ENCODE measurements at places on chromosomes 5 and 9.

DNA sequence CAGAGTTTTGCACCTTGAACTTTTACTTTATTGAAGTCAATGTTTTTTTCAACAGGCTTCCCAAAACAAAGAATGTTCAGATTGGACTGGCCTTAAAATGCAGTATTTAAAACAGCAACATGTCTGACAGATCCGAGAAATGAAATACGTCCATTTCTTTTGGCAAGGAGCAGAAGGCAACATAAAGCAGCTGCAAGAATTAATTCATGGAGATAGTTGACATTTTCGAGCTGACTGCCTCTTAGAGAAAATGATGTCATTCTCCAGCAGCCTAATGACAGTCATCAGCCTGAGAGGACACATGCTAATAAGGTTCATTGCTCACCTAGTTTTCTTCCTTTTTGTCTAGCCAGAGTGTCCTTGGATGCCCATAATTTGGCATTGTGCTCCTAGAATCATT lies 232.2 kb upstream of the SEMA6A start:
- DNase-seq: no peak

DNA sequence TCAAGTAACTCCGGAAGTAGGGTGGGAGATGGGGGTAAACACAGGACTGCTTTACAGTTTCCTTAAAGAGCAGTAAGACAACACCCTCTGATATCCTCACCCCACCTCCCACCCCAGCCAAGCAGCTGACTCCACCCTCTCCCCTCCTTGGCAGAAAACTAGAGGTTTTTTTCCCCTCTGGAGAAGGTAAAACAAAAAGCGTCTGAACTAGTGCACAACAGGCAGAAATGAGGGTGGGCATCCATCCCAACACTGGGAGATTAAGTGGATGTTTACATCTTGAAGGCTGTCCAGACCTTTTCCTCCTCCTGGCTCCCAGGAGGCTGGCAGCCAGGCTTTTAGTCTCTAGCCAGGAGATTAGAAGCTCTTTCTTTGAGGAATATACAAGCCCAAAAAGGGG lies 13.9 kb upstream of the CTNNAL1 start:
- DNase-seq: no peak

DNA sequence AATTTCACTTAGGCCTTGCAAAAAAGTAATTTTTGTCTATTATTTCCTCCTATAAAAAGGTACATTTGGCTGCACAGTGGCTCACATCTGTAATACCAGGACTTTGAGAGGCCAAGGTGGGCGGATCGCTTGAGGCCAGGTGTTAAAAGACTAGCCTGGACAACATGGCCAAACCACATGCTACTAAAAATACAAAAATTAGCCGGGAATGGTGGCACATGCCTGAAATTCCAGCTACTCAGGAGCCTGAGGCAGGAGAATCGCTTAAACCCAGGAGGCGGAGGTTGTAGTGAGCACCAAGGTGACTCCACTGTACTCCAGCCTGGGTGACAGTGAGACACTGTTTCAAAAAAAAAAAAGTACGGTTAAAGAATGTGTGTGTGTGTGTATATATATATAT lies 15.7 kb downstream of the NUP155 start:
- no peak for DNase-seq

DNA sequence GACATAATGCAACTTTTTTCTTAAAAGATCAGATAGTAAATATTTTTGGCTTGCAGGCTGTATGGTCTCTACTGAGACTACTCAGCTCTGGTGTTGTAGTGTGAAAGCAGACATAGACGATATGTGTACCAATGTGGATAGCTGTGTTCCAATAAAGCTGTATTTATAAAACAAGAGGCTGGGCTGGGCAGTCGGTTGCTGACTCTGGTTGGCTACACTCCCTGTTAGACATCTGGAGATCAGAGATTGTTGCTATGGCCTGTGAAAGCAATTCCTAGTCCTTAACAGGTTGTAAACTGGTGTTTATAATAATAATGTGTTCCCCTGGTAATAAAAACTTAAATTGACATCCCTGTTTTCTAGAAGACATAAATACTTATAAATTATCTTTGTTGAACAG lies 24.4 kb upstream of the SCAMP1 start:
- no peak for DNase-seq

DNA sequence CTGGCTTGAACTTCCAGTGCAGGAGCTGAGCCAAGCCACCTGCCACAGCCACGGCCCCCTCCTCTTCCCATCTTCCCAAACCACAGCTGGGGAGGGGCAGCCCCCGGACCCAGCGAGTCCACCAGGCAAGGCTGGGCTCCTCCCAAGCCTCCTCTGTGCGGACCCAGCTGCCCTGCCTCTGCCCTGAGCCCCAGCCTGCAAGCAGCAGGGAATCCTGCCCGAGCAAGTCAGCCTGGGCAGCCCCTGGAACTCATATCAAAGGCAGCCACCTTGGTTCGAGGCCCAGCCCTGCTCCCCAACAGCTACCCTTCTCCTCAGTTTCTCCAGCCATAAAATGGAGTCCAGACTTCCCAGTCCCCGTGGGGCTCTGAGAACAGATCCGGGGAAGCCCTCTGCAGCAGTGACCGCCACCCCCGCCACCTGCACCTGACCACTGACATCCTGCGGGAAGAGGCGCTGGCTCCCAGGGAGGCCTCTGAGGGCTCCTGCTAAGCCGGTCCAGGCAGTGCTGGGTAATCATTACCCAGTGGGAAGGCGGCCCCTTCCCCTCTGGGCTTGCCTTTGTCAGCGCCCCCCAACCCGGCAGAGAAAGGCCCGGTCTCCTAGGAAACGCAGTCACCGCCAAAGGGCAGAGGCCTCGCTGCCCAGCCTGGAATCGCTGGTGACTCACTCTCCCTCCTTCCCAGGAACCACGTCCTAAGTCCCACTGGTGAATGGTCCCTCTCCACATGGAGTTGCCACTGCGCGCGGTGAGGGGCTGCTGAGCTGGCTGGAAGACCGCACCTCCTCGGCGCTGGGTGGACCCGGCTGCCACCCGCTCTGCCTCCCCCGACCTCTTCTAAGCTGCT lies 1.5 kb downstream of the VAV2 start:
- DNase-seq: peak; percentile 63

Data from fibroblast of skin of scalp (primary cell).